NCI-H1105 treated with DMSO at 0.1 percent for 48 hours (cell line): ENCODE measurements at places on chromosomes 7 and 10.
A peak's percentile ranks its signal among the peaks of the same experiment; 100 is the strongest.

GRCh38 chr7:151435103-151435916 lies 4.6 kb downstream of the CRYGN start:
- DNase-seq, result no peak

DNA sequence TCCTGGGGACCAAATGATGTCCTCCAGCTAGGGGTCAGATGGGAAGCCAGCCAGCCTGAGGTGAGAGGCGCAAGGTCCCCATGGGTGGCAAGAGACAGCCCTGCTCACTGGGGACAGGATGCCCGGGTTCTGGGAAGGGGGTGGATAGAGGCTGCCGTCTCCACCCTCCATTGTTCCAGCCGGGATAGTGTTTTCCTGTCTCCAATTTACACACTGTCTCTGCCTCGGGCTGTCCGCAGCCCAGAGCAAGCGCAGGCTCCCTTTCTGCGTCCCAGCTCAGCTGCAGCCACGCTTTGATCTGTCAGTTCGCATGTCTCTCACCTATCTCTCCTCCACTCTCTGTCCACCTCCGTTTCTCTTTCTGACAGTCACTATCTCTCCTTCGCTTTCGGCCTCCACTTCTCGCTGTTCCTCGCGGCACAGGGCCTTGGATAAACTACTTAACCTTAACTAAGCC lies 2.1 kb downstream of the EPHB4 start:
- no peak for DNase-seq

DNA sequence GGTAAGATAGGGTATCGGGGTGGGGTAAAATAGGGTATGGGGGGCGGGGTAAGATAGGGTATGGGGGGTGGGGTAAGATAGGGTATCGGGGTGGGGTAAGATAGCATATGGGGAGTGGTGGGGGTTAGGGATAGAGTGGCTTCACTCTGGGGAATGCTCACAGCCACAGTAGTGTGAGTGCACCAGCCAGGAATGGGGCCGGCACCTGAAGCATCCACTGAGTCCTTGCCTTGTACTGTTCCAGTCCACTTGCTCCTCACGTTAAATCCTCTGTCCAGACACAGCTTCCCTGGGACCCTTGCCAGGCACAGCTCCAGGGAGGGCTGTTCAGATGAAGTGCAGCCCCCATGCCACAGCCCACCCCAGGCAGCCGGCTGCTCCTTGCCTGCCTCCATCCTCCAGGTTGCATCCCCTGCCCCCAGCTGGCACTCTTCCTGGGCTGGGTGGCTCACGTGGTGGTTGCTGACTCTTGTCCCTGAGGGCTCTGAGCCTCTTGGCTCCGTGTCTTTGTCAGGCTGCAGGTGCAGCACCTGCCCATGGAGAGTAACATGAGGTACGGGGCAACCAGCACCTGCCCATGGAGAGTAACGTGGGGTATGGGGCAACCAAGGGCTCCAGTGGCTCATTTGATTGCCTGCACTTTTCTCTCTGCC lies 268.4 kb downstream of the TCERG1L start:
- peak; percentile 63 for DNase-seq

- DNase-seq, result no peak
Measured at GRCh38 chr7:4549681-4550080, 132.4 kb upstream of the FOXK1 start.

DNA sequence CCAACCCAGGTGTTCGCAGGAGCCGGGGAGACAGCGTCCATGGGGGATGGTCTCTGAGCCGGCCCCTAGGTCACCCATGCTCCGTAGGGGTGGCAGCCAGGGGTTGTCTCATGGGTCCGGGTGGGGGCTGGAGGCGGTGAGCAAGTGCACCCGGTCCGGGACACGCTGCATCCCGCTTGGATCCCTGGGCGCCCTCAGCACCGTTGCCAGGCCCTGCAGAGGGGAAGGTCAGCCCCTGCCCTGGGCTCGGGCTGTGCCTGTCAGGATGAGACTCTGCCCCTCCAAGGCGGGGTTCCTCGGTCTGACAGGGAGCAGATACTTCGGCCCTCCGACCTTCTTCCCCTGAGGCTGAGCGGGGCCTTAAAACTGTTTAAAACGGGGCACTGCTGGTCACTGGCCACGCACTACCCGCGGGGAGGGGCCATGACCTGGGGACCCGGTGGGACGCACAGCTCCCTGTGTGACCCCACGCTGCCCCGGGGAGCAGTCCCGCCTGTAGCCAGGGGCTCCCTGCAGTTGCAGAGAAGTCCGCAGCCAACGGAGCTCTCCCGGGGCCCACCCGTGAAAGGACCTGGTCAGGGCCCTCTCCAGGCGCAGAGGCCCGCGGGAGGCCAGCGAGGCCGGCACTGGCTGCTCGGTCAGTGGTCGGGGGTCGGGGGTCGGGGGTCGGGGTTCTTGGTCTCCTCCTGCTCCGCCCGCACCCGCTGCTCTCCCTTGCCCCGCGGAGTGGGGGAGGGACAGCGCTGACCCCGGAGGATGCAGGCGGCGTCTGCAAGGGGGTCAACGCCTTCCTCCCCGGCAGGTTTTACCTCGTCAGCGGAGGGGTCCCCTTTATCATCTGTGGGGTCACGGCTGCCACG lies 33.4 kb upstream of the KNDC1 start:
- no peak for DNase-seq

GRCh38 chr10:88082806-88083596 lies 219.6 kb downstream of the PTEN start:
- no peak for DNase-seq

DNA sequence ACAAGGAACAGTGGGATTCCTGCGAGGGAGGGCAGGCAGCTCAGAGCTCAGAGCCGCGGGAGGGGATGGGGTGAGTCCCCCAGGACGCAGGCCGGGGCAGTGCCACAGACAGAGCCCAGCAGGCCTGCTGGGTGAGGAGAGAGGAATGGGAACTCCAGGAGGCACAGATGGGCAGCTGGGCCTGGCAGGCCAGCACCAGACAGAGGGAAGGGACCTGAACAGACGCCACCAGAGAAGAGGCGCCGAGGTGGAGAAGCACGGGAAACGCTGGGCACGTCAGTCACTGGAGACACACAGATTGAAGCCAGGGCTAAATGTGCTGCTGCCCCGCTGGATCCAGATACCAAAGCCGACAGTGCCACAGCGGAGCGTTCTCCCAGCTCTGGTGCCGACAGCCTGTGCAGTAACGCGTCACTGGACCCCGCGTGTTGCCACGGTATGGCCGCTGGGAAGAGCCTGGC lies 225.8 kb downstream of the MAD1L1 start:
- DNase-seq, result no peak

DNA sequence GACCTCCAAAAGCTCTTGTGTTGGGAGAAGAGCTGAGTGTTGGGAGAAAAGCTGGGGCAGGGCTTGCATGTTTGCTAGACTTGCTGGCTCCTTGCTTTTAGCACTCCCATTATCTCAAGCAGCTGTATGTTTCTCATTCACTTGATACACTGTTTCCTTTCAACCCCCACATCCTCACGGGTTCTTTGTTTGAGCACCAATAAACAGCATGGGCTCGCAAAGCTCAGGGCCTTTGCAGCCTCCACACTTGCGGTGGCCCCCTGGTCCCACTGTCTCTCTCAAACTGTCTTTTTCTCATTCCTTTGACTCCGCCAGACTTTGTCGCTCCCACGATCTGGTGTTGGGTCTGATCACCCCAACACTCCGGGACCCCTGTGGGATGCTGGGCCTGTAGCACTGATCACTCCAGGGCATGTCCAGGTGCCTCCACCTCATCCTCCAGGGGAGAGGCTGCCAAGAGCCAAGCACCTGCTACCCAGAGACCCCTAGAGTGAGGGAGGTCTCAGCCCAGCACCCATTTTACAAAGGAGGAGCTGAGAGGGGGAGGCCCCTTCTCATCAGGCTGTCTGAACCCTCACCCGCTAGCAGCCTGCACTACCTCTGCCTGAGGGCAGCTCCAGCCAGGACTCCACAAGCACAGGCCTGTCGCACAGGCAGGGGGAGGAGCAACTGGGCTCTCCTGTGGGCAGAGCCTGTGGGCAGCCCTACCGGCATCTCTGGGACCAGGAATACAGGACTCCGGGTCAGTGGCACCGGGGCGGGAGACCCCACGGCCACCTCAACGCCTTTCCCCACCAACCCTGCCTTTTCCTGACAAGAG lies 49.1 kb upstream of the MSMB start:
- no peak for DNase-seq

- DNase-seq, result no peak
Measured at GRCh38 chr10:75984067-75984466, 552.6 kb downstream of the LRMDA start.

DNA sequence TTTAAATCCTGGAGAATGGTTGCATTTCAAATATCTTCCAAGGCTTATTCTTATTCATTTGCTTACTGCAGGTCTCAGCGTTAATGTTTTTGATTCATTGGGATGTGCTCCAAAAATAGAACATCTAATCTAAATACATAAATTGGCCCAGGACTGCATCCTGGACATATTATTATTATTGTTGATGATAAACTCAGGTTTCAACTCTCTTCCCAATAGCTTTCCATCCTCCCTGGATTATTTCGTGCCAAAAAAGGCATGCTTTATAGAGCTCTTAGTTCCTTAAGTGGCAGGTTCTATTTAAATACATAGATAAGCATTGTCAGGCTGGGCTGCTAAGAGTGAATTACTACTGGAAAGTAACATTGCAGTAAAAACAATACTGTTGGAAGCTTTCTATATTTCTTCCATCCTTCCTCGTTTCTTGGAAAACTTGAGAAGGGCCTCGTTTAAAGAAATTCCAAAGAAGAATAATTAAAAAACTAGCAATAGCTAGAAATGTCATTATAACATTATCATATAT lies 14.7 kb upstream of the PRKAR2B start:
- no peak for DNase-seq

DNA sequence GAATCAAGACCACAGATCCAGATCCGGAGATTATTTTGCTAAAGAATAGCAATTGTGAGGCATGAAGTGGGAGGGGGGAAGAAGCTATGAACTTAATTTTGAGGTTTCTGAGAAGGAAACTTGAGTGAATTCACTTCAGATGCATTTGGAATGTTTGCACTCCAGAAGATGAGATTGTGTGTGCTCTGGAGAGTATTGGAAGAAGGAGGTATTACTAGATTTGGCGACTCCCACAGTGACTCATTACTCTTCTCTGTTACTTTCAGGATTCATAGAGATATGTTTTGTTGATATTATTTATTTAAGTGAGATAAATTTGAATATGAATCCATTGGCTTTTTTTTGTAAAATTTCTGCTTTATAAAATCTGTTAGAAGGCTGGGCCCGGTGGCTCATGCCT lies 80.7 kb downstream of the ANKRD30A start:
- DNase-seq, result no peak

DNA sequence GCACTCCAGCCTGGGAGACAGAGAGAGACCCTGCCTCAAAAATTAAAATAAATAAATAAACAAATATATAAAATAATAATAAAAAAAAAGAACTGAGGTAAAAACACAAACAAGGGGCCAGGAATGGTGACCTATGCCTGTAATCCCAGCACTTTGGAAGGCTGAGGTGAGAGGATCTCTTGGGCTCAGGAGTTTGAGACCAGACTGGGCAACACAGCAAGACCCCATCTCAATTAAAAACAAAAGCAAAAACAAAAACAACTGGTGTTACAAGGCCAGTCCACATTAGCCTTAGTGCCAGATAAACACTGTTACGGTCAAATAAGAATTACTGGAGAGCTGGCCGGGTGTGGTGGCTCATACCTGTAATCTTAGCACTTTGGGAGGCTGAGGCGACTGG lies 5.6 kb downstream of the POLR3A start:
- no peak for DNase-seq

DNA sequence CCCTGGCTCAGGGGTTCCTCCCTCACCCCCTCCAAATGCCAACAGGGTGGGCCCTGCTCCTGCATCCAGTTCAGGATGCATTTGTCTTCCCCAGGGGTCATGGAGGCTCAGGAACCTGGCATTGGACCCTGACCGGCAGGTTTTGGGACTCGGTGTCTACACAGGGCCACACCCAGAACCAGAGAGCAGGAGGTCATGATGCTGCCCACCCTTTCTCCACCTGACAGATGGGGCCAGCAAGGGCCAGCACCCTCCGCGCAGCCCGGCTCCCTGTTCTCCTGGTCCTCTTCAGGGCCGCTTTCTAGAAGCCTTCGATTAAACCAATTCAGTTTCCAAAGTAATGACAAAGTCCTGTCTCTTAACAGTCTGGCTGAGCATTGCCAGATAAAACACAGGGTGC lies 50.2 kb downstream of the CAMK2B start:
- no peak for DNase-seq

DNA sequence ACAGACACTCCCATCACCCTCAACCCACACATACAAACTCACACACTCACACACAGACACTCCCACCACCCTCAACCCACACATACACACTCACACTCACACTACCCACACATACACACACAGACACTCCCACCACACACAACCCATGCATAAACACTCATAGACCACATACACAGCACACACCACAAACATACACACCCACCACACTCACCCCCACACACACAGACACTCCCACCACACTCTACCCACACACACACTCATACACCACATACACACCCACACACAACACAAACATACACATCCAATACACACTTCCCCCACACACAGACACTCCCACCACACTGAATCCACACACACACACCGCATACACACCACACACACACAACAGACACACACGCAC lies 521.2 kb downstream of the TCERG1L start:
- no peak for DNase-seq

GRCh38 chr10:99658622-99659030 lies 683 bp upstream of the ENTPD7 start:
- peak; percentile 13 for DNase-seq

DNA sequence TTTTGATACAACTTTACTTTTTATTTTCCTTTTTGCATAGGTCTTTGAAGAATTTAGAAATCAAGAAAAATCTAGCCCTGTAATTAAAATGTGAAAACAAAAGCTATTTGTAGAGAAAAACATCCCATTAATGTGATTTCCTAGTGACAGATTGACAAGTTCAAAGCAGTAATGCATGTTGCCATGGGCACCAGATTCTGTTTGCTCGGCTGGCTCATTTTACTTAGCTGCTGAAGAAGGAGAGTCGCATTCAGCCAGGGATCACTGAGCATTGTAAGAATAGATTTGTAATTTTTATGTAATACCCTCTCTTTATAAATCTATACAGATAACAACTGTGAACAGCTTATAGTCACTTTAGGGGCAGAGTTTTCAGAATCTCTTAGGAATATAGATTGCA lies 28.5 kb downstream of the DNAJB9 start:
- DNase-seq, result peak; percentile 47

DNA sequence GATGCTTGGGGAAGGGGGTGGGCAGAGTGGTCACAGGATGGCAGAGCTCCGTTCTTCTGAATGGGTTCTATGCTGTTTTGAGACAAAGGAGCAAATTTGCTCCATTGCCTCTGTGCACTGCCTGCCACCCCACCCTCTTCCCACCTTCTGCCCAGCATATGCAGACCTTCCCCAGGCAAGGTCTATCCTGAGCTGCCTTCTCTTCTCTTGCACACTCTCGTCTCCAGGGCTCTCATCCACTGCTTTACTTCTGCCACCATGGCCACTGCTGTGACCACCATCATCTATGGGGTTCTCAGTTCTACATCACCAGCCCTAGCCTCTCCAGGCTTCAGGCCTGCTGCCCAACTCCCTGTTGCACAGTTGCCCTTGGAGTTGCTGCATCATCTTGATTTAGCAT lies 230.4 kb downstream of the TMEM178B start:
- DNase-seq, result peak; percentile 13
